Femur (tissue), 1 donor: ENCODE measurements at places on chromosomes 1 and 21.

- DNase-seq, result no peak
These were observed 73.1 kb downstream of the PRKAB2 start for GRCh38 chr1:147099192-147099591.

DNA sequence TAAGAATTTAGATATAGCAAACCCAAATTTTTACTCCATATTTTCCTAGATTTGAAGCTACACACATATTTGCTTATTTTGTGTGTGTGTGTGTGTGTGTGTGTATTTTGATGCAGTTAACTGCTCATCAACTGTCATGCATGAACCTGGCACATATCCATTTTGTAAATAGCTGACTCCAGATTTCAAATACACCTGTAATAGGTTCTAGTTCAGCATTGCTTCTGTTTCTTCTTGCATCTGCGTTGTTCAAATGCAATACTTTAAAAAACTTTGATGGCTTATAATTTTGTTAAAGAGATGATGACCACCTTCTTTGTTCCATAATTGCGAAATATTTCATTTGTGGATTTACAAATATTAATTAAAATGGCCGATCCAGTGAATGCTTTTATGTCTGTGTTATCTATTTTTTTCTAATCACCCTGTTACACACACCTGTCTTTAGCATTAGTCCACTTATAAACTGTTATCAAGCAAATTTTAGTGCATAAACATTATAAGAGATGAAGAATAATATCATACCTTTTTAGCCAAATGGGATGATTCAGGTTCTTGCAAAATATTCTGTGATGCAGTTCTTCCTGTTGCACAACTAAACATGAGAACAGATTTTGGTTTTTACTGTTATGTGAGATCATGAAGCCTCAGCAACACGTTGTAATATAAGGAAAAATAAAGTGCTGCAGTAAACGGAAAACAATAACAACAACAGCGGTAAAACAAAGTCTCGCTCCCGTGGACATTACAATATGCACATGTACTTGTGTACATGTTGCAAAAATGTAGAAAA is 12.7 kb upstream of the S100A11 start:
- DNase-seq, result no peak

- no peak for DNase-seq
These were observed 12.2 kb upstream of the TRNAU1AP start for GRCh38 chr1:28540651-28541050.

DNA sequence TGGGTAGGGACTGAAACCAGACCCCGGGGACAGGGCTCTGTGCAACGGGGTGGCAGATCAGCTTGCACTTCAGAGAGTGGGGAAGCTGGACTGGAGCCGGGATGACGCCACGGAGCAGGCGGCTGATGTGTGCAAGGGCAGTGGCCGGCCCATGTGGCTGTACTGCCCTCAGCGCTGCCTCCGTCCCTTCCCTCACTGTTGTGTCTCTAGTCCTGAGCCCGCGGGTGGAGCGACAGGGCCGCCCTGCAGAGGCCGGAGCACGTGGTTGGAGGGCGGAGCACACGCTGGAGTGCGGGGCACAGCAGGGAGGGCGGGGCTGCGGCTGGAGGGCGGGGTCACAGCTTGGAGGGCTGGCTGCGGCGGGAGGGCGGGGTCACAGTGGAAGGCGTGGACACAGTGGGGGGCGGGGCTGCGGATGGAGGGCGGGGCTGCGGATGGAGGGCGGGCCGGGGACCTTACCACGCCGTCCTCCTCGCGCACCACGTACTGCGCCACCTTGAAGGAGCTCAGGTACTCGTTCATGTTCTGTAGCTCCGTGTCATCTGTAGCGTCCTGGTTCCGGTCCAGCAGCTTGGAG is 52.4 kb downstream of the CHD5 start:
- peak; percentile 77 for DNase-seq

DNA sequence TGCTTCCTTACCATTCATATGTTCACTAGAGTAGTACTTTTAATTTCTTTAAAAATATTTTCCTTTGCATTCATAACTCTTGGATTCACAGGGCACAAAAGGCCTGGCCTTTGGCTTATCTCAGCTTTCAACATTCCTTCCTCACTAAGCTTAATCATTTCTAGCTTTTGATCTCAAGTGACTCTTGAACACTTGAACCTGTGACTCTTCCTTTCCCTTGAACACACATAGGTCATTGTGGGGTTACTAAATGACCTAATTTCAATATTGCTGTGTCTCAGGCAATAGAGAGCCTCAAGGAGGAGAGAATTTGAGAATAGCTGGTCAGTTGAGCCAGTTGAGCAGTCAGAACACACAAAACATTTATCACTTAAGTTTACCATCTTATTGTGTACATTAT is 49.9 kb downstream of the COL11A1 start:
- no peak for DNase-seq

DNA sequence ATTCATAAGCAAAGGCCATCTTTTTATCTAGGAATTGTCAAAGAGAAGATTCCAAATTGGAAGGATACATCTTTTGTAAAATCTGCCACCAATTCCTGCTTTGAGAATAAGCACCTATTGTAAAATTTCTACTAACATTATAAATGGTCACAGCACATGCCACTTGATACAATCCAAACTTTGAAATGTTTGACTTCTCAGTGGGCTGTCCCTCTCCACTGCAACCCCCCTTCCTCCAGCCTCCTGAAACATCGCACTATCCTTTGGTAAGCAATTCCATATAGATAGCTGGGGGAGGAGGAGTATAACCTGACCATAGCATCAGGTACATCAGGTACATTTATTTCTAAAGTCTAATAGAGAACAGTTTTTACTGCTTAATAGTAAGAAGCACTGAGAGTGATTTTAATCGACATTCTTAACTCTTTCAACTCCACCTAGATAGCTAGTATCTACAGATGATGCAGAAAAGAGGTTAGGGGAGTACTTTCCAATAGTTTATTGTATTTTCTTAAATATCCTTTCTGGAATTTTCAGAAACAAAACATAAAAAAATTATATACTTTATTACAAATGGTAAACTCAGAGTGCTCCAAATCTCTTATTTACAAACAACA is 2.9 kb downstream of the JUN start:
- peak; percentile 46 for DNase-seq

DNA sequence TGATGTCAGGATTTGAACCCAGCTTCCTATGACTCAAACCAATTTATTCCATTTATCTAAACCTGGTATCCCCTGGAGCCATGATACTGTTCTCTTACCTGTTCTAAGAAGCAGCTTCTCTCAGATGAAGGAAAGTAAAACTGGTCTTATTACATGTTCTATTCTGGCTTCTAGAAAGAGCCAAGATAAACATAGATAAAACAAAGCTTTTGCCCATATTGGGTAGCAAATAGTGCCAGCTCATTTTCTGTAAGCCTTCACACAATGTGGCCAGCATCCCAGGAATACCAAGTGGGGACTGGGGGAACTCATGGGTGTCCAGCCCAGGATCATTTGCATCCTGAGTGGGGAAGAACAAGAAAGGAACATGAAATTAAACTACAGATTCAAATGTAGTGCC is 53.5 kb upstream of the EPHA8 start:
- DNase-seq, result no peak

DNA sequence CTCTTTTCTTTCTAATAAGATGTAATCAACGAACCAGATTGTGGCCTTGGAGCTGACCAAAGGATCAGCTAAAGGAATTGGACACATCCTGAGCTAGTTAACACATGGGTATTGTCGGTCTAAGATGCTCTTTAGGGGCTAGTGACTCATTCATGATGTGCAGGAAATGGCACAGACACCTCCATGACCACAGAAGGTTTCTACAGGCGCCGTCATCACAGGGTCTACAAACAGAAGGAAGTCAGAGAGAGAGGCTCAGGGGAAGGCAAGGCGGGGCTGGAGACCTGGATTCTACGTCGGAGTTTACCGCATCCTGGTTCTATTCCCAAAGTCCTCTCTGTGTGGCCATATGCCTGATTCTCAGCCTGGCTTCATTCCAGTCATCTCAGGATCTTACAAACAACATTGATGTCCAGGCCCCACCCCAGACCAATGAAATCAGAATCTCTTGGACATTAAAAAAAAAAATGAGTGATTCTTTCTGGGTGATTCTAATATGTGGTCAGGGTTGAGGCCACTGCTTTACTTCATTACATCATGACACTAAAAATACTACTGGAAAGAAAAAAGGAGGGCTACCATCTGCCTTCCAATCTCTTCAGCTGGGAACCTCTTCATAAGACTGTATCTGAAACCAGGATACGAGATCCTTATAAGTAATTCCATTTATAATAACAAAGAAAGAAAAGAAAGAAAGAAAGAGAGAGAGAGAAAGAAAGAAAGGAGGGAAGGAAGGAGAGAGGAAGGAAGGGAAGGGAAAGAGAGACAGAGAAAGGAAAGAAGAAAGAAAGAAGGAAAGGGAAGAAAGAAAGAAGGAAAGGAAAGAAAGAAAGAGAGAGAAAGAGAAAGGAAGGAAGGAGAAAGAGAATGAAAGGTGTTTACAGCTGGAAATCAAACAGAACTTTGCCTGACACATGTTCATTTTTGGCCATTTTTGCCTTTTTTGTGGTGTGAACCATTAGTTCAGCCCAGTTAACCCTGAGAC is 11.6 kb upstream of the KCNJ15 start:
- peak; percentile 29 for DNase-seq

DNA sequence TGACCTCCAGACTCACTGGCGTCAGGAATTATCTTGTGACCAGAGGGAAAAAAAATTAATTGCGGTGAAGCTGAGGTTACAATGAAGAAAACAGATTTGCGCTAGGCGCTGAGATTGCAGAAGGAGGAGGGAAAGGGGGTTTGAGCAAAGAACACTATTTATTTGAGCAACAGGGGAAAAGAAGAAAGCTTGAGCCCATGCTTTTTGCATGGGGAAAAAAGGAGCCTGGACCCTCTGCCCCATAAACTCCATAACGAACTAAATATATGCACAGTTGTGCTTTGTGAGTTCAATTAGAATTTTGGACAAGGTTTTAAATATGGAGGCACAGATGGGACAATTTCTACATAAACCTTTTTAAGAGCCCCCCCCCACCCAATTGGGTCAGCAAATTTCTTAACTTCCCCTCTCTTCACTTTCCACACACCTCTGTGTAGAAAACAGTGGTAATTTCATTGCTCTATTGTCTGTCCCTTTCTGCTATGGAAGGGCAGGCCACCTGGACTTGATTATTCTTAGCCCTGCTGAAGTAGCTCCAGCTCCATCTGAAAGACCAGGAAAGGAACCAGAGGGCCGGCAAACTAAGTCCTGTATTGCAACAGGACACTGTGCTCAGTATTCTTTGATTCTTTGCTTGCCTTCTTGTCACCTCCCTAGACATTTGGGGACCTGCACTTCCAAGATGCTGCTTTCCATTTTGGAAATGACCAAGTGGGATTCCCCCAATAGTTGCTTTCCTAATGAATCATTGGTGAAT is 862 bp upstream of the ID3 start:
- DNase-seq, result no peak

- no peak for DNase-seq
These were observed 540 bp downstream of the CD55 start for GRCh38 chr1:207321790-207322645.

- no peak for DNase-seq
These were observed 96.0 kb upstream of the BTG3 start for GRCh38 chr21:17708522-17709265.

- DNase-seq, result no peak
These were observed 120.7 kb downstream of the NFIA start for GRCh38 chr1:61202854-61203598.

- no peak for DNase-seq
These were observed 96.7 kb upstream of the CXADR start for GRCh38 chr21:17416139-17416538.

DNA sequence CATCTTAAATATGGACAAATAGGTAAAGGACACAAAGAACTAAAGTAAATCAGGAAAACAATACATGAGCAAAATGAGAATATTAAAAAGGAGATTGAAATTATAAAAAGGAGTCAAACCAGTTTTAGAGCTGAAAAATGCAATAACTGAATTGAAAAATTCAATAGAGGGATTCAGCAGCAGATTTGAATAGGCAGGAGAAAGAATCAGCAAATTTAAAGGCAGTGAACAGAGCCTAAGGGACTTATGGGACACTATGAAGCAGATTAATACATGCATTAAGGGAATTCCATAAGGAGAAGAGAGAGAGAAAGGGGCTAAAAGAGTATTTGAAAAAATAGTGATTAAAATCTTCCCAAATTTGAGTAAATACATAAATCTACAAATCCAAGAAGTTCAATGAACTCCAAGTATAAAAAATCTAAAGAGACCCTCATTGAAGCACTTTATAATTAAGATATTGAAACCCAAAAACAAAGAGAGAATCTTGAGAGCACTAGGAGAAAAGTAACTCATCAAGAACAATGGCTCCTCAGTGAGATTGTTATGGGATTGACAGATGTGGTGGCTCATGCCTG is 2.9 kb downstream of the CFAP107 start:
- no peak for DNase-seq

DNA sequence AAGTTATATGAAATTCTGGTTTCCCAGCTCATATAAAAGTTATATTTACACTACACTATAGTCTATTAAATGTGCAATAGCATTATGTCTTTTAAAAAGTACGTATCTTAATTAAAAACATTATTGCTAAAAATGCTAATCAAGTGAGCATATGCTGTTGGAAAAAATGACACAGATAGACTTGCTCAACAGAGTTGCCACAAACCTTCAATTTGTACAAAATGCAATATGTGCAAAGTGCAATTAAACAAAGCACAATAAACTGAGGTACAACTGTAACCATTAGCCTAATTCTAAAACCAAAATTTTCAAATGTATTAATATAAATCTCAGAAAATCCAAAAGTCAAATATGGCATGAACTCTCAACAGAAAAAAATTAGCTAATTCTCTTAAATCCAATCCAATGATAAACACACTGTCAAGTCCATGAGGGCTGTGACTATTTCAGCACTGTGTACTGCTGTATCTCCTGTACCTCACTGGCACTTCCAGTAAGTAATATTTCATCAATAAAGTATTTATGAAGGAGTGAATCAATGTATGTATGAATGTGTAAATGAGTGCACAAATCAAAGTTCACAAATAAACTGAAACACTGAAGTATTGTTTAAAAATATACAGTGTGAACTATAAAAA is 116.3 kb downstream of the AKT3 start:
- DNase-seq, result no peak

DNA sequence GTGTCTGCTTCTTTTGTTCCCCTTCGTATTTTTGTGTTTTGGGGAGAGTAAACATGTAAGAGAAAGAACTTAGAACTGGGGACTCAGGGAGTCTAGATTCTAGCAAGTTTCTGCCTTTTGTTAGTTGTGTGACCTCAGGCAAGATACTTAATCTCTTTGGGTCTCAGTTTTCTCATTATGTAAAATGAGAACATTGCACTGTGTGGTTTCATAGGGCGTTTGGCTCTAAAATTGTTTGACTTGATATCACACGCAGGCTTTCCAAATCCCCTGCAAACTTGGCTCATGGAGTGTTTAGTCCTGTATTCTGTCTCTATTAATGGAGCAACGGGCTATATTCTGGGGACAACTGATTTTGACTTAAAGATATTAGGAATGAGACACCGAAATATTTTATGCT is 57.7 kb downstream of the NTNG1 start:
- no peak for DNase-seq

DNA sequence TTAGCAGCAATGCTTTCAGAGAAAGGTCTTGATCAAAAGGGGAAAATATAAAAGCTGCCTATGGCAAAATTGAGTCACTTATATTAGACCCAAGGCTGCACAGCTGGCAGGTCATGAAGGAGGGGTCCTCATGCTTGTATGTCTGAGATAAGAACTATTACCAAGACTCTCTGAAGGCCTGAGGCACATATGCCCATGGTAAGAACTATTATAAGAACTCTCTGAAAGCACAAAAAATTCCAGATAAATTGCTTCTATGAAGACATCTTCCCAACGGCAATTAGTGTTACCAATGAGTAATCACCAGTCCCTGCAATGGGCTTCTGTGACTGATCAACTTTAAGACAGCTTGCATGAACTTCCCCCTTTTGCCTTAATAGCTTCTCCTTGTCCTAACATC is 42.8 kb upstream of the LRIF1 start:
- DNase-seq, result no peak
